ENCODE measurements at places on chromosomes 7 and 10. TPM values are rescaled to one million over a fixed set of nuclear protein-coding genes. Genes with fewer than 3 reads are reported as not detected.

MDH2 gene
- polyA plus RNA-seq: 131 TPM

GRCh38 chr7:22681852-22682657 lies 44.9 kb upstream of the IL6 start:
- no peak for DNase-seq

DNA sequence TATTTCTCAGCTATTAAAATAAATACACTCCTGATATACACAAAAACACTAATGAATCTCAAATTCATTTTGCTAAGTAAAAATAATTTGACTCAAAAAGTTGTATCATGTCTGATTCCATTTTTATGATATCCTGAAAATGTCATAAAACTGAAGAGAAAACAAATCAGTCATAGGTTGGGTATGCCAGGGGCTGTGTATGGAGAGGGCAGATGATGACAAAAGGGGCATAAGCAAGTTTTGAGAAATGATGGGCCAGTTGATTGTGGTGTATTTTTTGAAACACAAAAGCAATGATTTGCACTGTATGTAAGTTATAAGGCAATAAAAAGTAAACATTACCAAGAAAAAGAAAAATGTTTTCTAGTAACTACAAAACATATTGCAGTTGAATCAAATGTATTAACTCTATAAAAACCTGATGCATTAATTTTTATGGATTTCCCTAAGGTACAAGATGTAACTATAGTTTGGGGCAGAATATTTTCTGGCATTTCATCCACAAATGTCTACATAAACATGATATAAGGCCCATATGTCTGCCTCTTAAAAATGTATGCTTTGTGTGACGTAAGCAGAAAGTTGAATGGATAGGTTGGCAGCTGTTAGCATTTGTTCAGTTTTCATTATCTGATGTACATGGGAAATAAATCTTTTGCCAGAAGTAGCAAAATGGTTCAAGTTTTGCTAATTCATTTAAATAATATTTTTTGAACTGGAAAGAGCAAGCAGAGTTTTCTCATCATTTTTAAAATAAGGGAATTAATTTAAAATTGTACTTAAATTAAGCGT lies 35.1 kb upstream of the ING3 start:
- DNase-seq: no peak

DNA sequence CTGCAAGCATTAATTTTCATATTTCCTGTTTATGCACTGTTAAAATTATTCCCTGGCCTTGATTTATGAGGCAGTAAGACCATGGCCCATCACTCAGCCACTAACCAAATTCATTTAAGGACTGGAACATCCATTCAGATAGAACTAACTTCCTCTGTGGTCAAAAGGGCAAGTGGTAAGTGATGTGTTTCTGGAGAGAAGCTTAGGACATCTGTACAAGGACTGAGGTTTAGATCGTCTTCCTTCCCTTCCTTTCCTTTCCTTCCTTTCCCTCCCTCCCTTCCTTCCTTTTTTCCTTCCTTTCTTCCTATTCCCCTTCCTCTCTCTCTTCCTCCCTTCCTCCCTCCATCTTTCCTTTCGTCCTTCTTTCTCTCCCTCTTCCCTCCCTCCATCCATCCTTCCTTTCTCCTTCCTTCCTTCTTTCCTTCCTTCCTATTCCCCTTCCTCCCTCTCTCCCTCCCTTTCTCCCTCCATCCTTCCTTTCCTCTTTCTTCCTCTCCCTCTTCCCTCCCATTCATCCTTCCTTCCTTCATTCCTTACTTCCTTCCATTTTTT lies 1019.4 kb downstream of the TYW1 start:
- no peak for DNase-seq

- DNase-seq: peak; percentile 66
These were observed 12.6 kb downstream of the DHX32 start for GRCh38 chr10:125868372-125868975.

DNA sequence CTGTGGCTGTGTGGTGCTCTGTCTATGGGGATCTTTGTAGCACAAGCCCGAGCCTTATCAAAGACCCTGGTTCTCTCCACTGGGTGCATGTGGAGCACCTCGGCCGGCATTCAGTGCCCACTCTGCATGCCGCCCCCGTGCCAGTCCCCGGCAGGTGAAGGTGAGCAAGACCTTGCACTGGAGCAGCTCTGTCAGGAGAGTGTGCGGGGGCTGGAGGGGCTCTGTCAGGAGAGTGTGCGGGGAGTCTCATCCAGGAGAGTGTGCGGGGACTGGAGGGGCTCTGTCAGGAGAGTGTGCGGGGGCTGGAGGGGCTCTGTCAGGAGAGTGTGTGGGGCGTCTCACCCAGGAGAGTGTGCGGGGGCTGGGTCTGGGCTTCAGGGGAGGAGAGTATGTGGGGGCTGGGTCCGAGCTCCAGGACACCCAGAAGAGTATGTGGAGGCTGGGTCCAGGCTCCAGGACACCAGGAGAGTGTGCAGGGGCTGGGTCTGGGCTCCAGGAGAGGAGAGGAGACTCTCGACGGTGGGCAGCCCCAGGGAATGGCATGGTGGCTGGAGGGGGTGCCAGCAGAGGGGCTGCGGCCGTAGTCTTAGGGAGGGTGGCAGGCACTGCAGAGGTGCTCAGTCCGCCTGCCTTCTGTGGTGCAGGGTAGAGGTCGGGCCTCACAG lies 40.8 kb downstream of the INPP5A start:
- DNase-seq: no peak

NAT16 gene
- not detected for polyA plus RNA-seq

GRCh38 chr10:70479626-70480238 lies 1.2 kb downstream of the PALD1 start:
- no peak for DNase-seq

GRCh38 chr10:36200577-36200976 lies 558.5 kb upstream of the FZD8 start:
- no peak for DNase-seq

- DNase-seq: peak; percentile 29
These were observed 41.6 kb downstream of the NEBL start for GRCh38 chr10:20855398-20856038.

DNA sequence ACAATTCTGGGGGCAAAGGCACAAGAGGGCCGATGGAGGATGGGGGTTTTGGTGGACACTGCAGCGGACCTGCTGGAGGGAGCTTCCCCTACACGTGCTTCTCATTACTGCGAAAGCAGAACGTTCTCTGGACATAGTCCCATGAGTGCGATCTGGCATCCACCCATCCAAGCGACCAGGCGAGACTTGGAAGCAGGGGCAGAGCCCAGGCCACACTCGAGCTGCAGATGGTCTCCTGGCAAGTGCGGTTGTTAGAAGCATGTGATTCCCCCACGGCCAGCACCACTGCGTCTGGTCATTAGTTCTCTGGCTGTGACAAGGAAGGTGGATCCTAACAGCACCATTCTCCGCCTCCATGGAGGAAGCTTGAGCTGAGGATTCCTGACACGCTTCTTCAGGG lies 118.4 kb upstream of the TCERG1L start:
- DNase-seq: no peak

GRCh38 chr7:138854115-138854645 lies 56.2 kb upstream of the ATP6V0A4 start:
- no peak for DNase-seq

GRCh38 chr7:117066668-117067067 lies 113.4 kb downstream of the ST7 start:
- no peak for DNase-seq

DNA sequence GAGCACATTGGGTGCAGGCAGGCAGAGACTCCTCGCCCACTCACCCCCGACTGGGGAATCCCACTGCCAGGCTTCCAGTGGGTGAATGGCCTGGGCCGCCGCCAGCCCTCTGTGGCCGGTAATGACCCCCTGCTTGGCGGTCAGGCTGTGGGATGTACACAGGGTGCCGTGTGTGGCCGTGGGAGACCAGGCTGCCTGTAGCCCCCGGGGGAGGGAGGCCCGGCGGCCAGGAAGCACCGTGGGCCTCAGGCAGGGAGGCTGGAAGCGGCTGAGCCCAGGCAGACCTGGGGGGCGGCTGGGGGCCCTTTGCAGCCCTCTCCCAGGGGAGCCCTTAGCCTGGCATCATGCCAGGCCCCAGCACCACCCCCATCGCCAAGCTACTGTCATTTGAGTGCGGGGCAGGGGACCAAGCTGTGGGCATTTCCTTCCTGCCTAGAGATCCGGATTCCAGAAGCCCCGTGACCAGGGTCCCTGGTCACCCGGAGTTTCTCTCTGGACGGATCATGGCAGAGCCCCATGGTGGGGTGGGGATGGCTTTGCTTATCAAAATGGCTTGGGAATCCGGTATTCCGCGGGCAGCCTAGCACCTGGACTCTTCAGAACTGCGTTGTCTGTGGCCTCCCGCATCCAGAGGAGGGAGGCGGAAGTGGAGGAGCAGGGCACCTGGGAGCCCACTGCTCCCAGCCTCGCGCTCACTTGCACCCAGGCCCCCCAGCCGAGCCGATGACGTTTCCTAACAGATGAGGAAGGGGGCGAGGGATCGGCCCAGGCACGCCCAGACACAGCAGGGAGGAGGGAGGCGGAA lies 1.1 kb downstream of the TTYH3 start:
- peak; percentile 49 for DNase-seq

DNA sequence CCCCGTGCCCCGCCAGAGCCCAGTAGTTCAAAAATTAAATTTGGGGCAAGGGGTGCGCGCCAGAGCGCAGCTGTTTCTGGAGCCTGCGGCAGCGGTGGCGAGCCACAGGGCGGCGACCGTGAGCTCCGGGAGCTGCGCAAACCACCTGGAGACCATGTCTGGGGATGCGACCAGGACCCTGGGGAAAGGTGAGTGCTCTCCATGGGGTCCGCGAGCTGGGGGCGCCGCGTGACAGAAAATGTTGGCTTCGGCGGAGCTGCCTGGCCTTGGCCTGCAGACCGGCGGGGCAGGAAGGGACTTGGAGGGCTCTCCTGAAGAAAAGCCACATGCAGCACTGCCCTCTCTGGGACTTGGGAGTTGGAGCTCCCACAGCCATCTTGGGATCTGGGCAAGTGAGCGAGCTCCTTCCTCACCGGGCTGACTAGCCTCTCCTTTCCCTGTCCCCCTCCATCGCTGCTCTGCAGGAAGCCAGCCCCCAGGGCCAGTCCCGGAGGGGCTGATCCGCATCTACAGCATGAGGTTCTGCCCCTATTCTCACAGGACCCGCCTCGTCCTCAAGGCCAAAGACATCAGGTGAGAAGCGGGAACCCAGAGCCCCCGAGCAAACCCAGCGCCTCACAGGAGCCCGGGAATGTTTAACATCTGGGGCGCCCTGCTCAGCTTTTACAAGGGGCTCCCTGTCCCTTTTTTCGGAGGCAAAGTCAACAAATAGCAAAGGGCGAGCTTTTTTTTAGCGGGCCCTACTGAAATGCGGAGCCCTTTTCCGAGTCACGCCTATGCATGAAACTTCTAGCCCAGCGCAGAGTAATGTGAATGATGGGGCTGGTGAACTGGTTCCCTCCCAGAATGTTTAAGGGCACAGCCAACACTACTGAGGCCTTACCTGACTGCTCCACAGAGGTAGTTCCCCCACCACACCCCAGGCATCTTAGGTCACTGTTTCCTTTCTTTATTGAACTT lies 6.1 kb downstream of the GSTO2 start:
- no peak for DNase-seq

GRCh38 chr10:75355706-75356105 lies 45.9 kb downstream of the ZNF503 start:
- DNase-seq: no peak

- peak; percentile 47 for DNase-seq
These were observed 327.5 kb upstream of the ZMIZ1 start for GRCh38 chr10:78740976-78741915.

DNA sequence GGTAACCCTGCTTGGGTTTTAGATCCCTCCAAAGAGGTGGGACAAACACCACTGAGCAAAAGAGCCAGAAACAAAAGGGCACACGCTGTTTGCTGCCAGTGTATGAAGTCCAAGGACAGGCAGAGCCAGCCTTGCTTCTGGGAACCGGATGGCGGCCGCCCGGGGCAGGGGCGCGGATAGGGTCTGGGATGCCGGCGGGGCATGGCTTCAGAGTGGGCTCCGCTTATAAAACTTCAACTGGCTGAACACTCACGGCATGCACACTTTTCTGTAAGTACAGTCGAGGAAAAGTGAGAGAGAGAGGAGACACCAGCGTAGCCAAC lies 62.6 kb downstream of the ASB13 start:
- no peak for DNase-seq
